ENCODE measurements at places on chromosomes 1 and 21.

GRCh38 chr1:43564551-43565348 lies 34.1 kb downstream of the PTPRF start:
- no peak for DNase-seq

DNA sequence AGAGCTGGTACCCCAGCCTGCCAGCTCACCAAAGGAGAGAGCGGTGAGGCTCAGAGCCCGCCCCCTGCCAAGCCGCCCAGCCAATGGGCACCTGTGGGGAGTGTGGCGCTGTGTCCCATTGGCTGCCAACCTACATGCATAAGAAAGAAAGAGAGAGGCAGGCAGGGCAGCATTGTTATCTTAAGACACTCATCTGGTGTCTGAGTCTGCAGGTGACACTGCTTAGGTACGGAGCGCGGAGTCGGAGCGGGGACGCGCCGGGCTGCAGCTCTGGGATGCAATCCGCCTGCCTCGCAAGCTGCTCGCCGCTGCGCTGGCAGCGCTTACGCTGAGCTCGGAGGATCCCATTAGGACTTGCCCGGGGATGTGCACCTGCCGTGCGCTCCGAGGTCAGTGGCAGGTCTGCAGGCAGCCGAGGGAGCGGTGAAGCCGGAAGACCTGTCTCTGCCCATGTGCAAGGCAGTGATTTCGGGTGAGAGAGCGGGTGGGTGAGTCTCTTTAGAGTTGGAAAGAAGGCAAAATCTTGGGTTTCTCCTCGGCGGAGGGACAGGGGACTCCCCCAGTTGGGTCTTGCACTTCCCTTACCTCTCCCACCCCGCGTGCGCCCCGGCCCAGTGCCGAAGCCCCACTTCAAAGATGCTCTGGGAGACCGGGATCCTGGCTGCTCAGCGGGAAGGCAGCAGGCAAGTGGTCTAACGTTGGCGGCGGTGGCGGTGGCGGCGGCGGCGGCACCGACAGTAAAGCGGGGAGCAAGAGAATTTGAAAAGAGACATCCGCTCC lies at the start of gene BRINP2:
Gene BRINP2 (plus strand): TSS at position 203 of the 780 bp plus-strand sequence. CDS start 58,919 bp downstream, outside the sequence.
- no peak for DNase-seq

GRCh38 chr1:12604114-12604874 lies 13.7 kb downstream of the DHRS3 start:
- peak; percentile 34 for DNase-seq

DNA sequence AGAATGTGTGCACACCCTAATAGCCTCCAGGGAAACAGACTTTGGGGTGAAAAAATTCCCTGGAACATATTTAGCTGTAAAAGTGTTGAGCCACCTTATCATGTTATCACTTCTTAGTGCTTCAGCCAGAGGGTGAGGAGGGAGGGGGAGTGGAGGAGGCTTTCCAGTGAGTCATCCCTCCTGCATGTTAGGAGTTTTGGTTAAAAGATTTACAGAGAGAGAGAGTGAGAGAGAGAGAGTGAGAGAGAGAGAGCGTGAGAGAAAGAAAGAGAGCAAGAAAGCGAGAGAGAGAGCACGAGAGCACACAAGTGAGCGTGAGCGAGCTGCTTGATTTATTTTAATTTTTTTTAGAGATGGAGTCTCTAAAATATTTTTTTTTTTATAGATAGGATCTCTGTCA lies 13.5 kb upstream of the CACNA1E start:
- no peak for DNase-seq

GRCh38 chr1:18634276-18634675 lies 3.6 kb downstream of the PAX7 start:
- DNase-seq, result no peak

- no peak for DNase-seq
Observed at GRCh38 chr1:230160957-230161771, 94.1 kb downstream of the GALNT2 start.
